Activated CD4-positive, alpha-beta T cell treated with anti-CD3 and anti-CD28 coated beads for 1 hour (primary cell): ENCODE measurements at places on chromosomes 5 and 9.

- no peak for DNase-seq
Measured at GRCh38 chr5:93580927-93581445, at the start of gene NR2F1-AS1. Gene NR2F1-AS1 (minus strand): TSS chr5:93581219.

- no peak for DNase-seq
Measured at GRCh38 chr9:75130621-75131230, 42.4 kb downstream of the OSTF1 start.

DNA sequence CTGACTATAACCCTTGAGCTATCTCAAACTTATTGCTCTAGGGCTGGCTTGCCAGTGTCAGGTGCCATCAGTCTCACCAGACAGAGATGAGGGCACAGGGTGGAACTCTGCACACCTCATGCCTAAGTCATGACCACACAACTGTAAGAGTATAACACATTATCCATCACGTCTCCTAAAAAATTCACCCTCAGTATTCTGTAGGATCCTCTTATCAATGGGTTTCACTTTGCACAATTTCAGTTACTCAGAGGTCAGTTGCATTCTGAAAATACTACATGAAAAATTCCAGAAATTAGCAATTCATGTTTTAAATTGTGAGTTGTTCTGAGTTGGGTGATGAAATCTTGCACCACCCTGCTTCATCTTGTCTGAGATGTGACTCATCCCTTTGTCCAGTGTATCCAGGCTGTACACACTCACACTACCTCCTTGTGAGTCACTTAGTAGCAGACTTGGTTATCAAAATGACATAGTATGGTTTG is 690.9 kb upstream of the CDH18 start:
- DNase-seq: no peak

- DNase-seq: no peak
Measured at GRCh38 chr5:6573651-6574101, 59.2 kb downstream of the NSUN2 start.

GRCh38 chr5:72402959-72403628 is 82.9 kb downstream of the PTCD2 start:
- no peak for DNase-seq

DNA sequence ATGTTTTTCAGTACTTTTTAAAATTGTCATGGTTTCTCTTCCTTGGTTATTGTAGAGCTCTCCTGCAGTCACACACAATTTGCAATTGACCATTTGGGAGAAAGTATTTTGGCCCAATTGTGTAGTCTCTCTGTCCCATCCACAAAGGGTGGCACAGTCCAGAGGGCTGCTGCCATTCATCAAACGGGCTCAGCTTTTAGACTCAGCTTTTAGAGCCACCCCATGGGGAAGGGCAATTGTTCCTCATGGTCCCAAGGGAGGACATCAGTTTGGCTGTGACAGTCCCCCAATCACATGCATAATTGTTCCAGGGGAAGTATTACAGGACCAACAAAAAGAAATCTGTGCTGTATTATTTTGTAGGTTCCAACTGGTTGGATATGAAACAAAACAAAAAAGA is 207.6 kb downstream of the ZNF462 start:
- no peak for DNase-seq

DNA sequence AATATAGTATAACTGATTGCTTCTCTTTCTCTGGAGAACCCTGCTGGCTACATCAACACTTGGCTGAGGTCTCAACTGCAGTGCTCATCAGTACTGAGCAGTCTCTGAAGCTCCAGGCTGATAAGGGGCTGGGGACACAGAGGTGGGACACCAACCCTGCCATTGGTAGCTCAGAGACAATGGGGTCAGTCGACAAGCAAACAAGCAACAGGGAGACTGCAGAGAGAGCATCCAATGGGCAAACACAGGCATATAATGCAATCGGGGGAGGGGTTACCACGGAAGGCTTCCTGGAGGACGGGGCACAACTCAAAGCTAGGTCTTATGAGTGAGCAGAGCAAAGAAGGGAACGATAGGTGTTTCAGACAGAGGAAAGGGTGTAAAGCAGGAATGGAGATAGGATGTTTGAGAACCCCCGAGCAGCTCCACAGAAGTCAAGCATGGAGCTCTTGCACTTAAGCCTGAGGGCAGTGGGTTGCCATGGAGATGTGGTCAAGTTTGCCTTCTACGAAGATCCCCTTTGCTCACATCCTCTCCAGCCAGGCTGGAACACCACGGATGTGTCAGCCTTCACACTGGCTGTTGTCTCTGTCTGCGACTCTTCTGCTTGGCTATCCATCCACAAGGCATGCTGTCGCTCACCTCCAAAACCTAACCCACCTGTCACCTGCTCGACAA is 21.5 kb upstream of the AKNA start:
- DNase-seq: no peak

GRCh38 chr5:129074903-129075302 is 19.6 kb upstream of the ISOC1 start:
- no peak for DNase-seq

GRCh38 chr5:6632324-6632887 is 438 bp downstream of the NSUN2 start:
- DNase-seq: no peak

GRCh38 chr5:158385982-158386381 is 527.0 kb upstream of the CLINT1 start:
- DNase-seq: no peak

- DNase-seq: no peak
Measured at GRCh38 chr9:128928624-128929023, 7.8 kb downstream of the PHYHD1 start.

DNA sequence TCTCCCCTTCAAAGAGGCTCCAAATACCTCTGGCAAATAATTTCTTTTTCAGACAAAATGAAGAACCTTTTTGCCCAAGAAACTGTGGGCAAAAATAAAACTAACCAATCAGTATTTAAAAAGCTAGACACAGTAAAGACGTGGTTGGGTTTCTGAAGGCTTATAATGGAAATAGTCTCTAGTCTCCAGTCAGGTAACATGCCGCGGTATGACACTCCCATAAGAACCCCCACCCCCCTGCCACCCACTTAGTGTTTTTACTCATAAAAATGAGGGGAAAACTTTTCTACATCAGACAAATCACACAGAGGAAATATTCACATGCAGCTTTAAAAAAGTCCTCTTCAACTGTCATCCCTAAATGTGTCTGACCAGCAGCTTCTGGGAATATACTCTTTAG is 105.3 kb downstream of the THBS4 start:
- DNase-seq: no peak

- DNase-seq: no peak
Measured at GRCh38 chr9:93536167-93536566, 40.2 kb upstream of the PHF2 start.

GRCh38 chr9:33246269-33246860 is 6.4 kb downstream of the SPINK4 start:
- DNase-seq: no peak

- no peak for DNase-seq
Measured at GRCh38 chr9:83520292-83520691, 17.9 kb downstream of the FRMD3 start.

DNA sequence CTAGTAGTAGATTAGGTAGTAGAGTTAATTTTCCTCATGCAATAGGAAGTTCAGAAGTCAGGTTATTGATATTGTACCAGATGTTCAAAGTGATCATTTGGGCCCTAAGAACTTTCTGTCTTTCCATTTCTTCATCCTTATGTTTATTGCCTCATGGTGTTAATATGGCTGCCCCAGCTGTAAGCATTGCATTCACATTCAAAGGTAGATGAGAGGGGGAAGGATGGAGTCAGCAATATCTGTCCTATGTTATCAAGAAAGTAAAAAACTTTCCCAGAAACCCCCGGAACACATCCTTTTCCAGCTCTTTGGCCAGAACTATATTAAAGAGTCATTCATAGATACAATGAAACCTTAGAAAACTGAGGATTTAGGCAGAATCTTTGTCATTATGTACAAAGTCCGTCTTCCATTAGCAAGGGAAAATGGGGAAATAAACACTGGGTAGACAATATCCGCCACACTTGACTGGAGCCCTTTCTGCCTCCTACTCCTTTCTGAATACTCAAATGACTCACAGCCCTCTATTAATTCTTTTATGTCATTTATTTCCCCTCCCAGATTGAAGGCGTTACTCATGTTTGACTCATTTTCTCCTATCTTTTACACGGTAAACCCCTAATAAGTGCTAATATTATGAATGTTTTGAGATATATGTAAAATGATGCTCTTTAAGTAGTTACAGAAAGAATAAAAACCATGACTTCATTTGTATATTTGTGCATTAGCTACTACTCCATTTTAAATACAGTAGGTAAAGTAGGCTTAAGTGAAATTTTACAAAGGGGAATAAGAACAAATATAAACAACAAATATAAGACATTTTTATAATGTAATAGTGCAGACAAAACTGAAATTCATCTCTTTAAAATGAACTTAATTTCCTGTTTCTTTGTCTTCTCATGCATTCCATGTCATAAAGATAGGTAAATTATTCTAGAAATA is 127.6 kb downstream of the SLF1 start:
- DNase-seq: no peak

DNA sequence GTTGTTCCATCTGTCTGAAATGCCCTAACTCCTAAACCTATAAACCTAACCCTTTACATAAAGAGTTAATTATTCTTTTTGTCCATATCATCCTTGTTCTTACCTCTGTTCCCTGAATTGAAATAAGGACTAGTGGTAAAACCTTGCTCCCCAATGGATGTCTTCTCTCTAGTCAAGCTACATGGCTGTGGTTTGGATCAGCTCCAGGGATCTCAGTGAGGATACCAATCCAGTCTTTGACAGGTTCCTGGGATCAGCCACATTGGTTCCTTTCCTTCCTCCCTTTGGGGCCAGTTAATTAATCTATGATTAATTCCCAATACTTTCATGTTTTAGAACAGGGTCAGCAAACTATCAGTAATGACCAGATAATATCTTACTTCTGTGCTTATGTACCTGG is 151.6 kb downstream of the SIL1 start:
- DNase-seq: no peak

GRCh38 chr5:173848986-173849596 is 39.1 kb upstream of the CPEB4 start:
- no peak for DNase-seq

DNA sequence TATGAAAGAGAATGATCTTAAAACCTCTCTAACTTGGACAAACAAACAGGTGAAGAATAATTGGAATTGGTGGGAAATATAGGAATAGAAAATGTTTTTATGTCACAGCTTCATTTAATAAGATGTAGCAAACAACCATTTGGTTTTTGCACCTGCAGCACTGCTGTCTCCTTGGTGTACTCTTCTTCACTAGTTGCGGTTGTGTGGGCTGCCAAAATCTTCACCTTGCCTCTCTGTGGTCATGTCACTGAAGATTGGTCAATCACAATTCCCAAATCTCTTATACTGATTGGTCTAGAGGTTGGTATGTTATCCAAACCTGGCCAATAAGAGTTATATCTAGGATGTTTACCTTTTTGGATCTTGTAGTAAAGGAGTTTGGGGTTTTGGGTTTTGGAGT is 88.7 kb downstream of the FGF10 start:
- DNase-seq: no peak

- no peak for DNase-seq
Measured at GRCh38 chr5:73985145-73985544, 359.1 kb downstream of the ARHGEF28 start.

DNA sequence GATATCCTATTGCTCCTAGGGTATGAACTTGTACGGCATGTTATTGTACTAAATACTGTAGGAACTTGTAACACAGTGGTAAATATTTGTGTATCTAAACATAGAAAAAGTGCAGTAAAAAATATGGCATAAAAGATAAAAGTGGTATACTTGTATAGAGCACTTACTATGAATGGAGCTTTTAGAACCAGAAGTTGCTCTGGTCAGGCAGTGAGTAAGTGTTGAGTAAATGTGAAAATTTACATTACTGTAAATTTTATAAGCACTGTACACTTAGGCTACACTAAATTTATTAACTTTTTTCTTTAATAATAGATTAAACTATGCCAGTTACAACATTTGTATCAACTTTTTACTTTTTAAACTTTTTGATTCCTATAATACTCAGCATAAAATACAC is 109.1 kb downstream of the ZCCHC7 start:
- DNase-seq: no peak

- DNase-seq: no peak
Measured at GRCh38 chr5:173691931-173692330, 75.5 kb upstream of the BOD1 start.
